ENCODE measurements at places on chromosomes 16 and 17.

DNA sequence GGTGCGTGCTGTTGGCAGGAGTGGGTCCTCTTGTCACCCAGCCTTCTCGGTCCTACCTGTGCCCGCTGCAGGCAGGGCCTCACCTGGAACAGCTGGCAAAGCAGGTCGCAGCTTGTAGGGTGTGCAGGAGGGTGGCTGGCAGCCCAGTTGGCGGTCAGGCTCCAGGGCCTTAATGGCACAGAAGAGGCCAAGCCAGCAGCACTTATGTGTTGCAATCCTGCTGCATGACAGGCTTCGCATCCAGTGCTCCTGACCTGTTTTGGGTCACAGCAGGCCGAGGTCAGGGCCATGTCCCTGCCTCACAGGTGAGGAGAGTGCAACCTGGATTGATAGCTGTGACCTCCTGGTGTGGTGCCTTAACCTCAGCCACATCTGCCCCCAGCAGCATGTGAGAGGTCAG, 31.9 kb downstream of the ZC3H18 start:
- no peak for DNase-seq

DNA sequence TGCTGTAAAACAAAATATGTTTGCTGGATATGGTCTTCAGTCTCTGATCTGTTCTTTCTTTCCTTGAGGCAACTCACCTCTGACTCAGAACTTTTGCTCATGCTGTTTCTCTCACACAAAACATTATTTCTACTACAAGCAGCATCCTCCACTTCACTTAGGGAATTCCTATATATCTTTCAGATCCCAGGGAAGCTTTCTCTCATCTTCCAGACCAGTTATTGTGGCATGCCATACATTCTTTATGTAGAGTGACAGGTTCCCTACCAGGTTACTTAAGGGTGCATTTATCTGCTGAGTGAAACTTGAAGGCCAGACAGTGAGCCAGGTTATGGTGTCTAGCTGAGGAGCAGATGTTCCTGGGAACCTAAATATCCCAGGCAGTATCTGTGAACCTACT, 1226.0 kb downstream of the CDH8 start:
- DNase-seq: no peak

DNA sequence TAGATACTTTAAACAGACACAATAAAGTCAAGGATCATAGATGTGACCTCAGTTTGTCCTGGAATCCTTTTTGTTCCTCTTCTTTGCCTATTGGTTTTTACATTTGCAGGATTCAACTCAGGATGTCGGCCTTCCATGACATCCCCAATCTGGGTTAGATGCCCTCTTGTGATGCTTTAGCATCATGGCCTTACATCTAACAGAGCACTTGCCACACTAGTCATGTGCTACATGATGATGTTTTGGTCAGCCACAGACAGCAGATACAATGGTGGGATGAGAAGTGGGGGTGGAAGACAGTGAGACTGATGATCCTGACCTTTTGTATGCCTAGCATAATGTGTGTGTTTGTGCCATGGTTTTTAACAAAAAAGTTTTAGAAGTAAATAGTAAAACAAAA, 1.8 kb upstream of the SYNRG start:
- DNase-seq: no peak

GRCh38 chr16:4200781-4201137, 41.1 kb downstream of the SRL start:
- DNase-seq: peak; percentile 41

DNA sequence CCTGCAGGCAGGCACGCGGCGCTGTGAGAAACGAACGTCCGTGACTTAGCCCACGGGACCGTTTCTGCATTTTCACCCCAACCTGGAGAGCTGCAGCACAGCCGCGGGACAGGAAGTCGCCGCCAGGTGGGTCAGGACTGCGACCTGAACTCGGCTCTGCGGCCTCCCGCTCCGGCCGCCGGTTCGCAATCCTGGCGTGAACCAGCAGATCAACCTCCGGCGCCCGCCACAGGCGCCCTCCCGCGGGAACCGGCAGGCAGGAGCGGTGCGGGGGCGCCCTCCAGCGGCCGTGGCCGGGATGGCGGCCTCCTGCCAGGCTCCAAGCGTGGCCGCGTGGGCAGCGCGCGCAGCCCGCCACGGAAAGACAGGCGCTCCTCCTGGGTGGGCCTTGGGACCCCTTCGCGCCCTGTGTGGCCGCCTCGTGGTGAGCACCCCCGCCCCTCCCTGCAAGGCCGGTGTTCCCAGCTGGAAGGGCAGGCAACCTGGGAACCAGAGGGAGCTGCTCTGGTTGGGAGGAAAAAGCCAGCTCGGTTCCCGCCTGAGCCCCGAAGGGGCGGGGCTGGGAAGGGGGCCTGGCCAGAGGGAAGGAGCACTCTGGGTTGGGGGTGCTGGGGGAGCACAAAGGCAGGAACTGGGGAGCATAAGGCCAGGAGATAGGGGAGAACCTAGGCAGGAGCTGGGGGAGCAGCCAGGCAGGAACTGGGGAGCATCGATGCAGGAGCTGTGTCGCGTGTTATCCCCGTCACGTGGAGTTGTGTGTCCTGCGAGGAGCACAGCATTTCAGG, 28.2 kb downstream of the ACTG1 start:
- no peak for DNase-seq

- DNase-seq: no peak
Observed at GRCh38 chr17:40307001-40307730, 1.8 kb upstream of the RARA start.

GRCh38 chr17:1933875-1934715, 91.0 kb downstream of the RTN4RL1 start:
- no peak for DNase-seq

DNA sequence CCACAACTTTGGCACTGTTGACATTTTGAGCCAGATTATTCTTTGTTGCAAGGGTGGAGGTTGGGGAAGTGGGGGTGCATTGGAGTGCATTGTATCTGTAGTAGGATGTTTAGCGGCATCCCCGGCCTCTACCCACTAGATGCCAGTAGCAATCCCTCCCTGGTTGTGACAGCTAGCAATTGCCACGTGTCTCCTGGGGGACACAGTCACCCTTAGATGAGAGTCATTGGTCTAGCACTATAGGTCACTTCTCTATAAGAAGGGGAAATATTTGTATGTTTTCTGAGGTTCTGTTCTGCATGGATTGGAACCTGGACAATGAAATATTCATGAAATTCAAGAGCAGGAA, 32.4 kb downstream of the MSI2 start:
- no peak for DNase-seq

Data from HS-5 (cell line).